NCI-H2081 treated with DMSO at 0.1 percent for 48 hours (cell line): ENCODE measurements at places on chromosomes 12 and 14.

DNA sequence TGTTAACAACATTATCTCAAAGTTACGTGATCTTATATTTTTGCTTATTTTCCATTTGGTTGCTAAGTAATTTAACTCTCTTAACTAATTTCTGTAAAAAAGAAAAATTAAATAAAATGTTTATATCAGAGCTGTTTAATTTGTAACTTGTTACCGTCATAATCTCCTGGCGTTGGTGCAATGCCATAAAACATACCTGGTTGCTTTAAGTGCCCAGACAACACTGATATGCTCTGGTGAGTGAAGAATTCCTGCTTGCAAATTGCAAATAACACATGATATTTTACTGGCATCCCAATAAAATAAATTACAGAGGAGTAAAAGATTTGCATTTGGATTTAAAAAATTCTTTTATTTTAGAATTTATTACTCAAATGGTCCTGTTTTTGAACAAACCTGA is 640.1 kb upstream of the MIS18BP1 start:
- DNase-seq: no peak

DNA sequence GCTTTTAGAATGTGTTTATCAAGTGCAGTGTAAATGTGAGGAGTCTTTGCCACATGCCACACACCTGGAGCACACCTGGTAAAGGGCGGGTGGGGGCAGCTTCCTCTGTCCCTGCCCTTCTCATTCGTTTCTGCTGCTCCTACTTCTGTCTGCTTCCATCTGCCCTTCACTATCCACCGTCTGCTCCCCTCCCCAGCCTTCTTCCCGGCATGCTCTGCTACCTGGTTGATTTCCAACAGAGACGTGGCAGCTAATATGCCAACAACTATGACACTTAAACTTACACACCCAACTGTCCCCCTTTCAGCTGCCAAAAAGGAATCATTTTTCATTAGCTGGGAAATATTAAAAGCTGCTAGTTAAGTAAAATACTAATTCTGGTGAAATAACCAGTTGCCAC is 9.1 kb upstream of the CARMIL3 start:
- DNase-seq: no peak

GRCh38 chr12:50546441-50547318 is 41.9 kb downstream of the DIP2B start:
- no peak for DNase-seq

- DNase-seq: no peak
These were observed 13.5 kb downstream of the SCNN1A start for GRCh38 chr12:6361834-6362233.

GRCh38 chr12:570435-570920 is 92.8 kb downstream of the NINJ2 start:
- no peak for DNase-seq

- DNase-seq: no peak
These were observed 32.3 kb upstream of the TBC1D30 start for GRCh38 chr12:64792128-64792527.

DNA sequence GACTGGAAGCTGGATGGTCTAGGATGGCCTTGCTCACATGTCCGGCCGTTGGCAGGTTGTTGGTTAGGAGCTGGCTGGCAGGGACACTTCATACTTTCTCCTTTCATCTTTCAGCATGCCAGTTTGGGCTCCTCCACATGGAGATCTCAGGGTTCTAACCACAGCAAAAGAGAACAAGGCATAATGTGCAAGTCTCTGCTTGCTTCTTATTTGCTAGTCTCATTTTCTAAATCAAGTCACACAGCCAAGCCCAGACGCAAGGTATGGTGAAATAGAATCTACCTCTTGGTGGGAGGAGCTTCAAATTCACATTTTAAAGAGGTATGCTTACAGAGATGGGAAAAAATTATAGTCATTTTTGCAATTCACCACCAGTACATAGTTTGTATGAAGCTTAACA is 69.1 kb upstream of the NAP1L1 start:
- DNase-seq: no peak

- DNase-seq: no peak
These were observed 39.3 kb downstream of the TMEM120B start for GRCh38 chr12:121751749-121752351.

DNA sequence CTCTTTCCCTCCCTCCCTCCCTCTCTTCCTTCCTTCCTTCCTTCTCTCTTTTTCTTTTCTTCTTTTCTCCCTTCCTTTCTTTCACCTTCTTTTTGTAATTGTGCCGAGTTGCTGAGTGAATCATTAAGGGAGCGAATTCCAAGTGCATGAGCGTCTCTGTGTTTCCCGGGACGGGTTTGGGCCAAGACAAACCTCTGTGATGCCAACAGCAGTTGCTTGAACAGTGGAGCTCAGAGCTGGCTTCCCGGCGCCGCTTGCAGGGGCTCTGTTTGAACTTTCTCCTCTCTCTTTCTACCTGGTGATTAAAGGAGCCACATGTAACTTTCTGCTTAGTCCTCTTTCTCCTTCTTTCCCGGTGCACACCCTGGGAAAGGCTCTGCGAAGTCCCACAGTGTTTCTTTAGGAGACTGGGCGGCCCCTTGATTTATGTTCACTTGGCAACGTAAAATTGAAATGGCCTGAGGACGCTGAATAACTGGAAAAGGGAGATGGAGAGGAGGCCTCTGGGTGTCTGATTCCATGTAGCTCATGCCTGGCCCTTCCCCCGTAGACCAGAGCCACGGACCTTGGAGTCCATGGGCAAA is 33.7 kb upstream of the MAP1LC3B2 start:
- DNase-seq: no peak
